Activated CD8-positive, alpha-beta memory T cell treated with anti-CD3 and anti-CD28 coated beads for 1 hour (primary cell): ENCODE measurements at places on chromosomes 1 and 21.
A peak's percentile ranks its signal among the peaks of the same experiment; 100 is the strongest.

- peak; percentile 16 for DNase-seq
These were observed 236.5 kb upstream of the JUN start for GRCh38 chr1:59020151-59020997.

- no peak for DNase-seq
These were observed 5.6 kb downstream of the ABCA4 start for GRCh38 chr1:94115254-94115899.

GRCh38 chr1:24743404-24744211 lies 1.6 kb upstream of the CLIC4 start:
- no peak for DNase-seq

DNA sequence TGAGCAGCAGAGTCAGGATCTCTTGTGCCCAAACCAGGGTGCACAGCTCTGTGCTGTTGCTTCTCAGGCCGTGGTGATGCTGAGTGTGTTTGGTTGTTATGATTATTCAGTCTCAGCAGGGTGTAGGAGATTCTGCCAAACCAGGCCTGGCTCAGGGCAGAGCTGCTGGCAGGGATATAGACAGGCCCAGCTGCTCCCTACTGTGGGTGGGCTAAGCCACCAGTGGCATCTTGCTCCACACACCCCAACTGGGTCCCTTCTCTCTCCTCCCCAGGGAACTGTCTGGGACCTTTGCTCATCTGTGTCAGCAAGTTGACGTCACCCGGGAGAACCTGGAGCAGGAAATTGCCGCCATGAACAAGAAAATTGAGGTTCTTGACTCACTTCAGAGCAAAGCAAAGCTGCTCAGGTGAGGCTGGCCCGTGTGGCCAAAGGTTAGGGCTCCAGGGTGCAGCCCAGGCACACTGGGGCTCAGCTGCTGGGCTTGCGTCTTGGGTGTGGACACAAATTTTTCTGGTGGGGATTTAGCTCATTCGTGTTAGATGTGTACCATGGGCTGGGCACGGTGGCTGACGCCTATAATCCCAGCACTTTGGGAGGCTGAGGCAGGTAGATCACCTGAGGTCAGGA lies 9.9 kb upstream of the MIIP start:
- DNase-seq: no peak

GRCh38 chr1:160186246-160186645 lies 4.1 kb upstream of the CASQ1 start:
- no peak for DNase-seq

DNA sequence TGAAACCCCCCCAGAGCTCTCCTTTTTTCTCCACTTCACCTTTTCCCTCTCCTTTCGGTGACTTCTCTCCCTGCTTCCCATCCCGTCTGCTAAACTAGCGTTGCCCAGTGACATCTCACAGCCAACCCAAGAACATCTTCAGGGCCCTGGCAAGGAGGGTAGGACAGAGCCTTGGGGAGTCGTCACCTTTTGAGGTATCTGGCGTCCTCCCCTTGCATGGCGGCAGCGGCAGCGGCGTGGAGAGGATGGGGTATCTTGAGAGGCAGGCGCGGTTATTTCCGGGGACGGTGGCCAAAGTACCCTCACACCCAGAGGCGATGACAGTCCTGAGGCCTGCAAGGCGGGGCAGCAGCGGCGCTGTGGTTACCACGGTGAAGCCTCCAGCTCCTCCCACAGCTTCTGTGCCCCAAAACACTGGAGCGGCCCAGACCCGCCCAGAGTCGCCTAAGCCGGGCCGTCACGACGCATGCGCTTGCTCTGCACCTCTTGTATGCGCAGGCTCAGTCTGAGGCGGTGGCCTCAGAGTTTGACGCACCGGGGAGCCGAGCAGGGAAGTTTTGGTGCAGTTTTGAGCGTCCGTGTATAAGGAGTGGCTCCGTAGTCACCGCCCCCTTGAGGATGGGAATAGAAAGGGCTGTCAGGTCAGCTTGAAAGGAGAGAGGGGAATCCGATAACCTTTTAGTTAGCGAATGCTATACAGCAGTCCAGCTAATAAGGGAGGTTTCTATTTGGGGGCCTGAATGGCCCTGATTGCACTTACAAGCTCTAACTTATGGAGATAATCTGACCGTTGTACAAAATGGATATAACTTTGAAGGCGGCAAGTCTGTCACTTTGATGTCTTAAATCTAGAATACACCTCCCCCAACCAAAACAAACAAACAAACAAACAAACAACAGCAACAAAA lies at the start of gene KIFAP3:
KIFAP3 (minus strand) TSS at position 446 of the 908 bp plus-strand sequence; CDS start at position 218, 228 bp downstream.
- DNase-seq: peak; percentile 90

DNA sequence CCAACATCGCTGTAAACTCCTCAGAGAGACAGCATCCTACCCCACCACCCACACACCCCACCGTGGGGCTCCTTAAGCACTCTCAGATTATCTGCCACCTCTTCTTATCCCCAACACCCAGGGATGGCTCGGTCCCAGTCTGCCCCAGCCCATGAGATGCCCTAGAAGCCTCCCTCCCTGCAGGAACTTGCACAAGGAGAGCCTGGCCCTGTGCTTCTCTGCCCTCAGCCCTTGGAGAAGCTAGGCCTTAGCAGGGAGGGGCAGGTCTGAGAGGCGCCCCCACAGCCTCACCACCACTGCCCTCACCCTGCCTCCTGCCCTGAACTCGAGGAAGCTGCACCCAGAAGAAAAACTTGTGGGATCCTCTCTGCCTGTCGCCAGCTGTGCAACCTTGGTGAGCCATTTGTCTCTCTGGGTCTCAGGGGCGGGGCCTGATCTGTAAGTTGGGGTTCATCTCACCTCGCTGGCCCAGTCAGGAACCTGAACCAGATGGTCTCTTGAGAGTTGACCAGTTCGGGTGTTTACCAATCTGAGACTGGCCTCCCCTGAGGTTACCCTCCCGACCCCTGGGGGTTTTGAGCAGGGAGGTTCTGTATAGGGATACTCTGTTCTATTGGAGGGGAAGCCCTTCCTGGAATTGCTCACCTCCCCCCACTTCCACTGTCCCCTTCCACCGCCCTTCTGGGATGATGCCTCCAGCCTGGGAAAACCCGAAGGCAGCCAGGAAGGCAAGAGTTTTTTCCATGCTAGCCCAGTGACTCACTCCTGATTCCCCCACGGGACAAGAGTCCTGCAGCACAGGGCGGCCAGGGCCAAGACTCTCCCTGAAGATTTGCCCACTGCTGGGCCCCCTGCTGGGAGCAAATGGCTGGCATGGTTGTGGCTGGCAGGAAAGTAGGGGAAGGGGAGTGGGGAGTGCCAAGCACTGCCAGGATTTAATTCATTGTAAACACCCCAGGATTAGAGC lies at the start of gene S100A3:
S100A3 (minus strand) TSS at position 537 of the 967 bp plus-strand sequence. CDS start 773 bp downstream, outside the sequence.
- DNase-seq: no peak

DNA sequence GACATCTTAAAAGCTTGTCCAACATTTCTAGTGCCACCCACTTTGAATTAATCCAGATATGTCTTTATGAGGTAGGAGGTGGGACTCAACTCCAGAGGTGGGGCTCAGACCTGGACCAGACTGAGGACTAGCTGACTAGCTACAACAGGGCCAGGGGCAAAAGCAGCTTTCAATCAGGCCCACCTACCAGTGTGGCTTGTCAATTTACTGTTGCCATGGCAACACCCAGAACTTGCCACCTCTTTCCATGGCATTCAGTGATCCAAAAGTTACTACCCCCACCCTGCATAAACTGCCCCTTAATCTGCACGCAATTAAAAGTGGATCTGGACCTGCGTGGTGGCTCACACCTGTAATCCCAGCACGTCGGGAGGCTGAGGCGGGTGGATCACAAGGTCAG lies 113.2 kb upstream of the KAZN start:
- no peak for DNase-seq

DNA sequence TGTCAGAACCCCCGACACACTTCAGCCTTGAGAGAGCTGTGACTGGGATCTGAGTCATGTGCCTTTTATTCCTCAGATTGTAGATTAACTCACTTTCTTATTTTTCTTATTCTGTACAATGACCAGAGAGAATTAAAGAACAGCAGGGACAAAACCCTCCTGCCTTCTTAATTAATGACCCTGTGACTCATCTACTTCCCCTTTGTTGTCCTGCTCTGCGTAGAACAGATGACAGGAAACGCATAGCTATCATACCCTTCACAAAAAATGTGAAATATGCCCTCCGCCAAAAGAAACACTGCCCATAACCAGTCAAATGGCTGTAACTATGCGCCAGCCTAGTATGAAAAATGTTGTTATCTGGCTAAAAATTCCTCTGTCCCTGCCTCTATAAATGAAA lies 9.1 kb upstream of the PADI2 start:
- no peak for DNase-seq

- peak; percentile 42 for DNase-seq
These were observed 21.9 kb upstream of the MORC3 start for GRCh38 chr21:36297938-36298572.

- no peak for DNase-seq
These were observed 25.0 kb upstream of the CBR3 start for GRCh38 chr21:36109868-36110267.

DNA sequence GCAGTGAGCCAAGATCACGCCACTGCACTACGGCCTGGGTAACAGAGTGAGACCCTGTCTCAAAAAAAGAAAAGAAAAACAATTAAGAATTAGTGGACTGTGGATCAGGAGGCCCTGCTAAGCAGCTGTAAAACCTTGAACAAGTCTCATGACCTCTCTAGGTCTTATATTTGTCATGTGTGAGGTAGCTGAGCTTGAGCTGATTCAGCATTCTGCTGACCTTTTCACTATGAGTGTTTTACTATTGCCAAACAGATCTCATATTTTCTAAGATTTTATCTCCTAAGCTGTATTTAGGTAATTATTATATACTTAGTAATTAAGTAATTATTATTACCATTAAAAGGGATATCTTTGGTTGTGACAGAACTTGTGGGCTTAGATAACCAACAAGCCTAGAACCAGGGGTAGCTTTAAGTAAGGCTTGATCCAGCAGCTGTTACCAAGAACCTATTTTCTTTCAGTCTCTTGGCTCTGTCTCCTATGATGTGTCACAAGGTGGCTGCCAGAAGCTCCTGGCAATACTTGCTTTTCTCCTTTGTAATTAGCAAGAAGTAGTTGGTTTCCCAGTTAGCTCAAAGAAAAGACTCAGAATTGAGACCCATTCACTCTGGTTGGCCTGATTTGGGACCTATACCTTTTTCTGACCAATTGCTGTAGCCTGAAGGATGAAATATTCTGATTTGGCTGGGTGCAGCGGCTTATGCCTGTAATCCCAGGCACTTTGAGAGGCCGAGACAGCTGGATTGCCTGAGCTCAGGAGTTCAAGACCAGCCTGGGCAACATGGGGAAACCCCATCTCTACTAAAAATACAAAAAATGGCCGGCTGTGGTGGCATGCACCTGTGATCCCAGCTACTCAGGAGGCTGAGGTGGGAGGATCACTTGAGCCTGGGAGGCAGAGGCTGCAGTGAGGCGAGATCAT lies 8.5 kb upstream of the ZC3H12A start:
- no peak for DNase-seq

- no peak for DNase-seq
These were observed 29.5 kb upstream of the JUN start for GRCh38 chr1:58813361-58813760.

DNA sequence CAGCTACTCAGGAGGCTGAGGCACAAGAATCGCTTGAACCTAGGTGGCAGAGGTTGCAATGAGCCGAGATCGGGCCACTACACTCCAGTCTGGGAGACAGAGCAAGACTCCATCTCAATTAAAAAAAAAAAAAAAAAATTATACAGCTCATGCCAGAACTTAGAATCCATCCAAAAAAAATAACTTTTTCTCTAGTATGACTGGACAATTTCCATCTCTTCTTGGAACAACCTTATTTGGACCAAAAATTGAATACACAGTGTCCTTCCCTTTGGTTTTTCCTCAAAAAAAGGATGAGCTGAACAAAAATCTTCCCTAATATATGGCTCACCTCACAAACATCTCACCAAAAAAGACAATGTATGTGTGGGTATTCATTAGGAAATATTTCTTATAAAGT lies 73.7 kb downstream of the TOR3A start:
- no peak for DNase-seq

DNA sequence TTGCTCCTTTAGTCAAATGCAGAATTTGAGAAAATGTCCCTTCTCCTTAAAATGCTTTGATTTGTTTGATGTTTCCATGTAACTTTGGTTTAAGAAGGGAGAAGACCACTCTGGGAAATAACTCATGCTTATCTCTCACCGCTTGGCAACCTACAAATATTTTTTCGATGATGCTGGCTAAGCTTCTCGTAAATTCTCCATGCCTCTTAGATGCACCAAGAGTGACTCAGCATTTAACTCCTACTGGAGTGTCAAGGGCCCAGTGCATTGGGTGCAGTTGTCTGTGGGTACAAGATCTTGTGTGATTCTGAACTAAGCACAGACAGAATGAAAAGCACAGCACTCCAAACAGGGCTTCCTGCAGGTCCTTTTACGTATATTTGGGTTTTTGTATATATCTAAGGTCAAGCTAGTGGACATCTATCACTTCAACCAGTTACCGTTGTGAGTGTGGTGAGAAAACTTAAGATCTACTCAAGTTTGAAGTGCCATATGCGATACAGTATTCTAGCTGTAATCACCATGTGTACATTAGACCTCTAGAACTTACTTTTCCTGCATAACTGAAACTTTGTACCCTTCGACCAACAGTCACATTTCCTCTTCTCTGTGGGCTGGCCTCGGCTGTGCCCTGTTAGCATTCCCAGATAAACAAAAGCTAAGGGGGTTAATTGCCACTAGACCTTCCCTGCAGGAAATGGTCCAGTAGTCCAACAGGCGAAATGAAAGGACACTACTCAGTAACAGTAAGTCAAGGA lies 55.8 kb downstream of the COL18A1 start:
- no peak for DNase-seq

DNA sequence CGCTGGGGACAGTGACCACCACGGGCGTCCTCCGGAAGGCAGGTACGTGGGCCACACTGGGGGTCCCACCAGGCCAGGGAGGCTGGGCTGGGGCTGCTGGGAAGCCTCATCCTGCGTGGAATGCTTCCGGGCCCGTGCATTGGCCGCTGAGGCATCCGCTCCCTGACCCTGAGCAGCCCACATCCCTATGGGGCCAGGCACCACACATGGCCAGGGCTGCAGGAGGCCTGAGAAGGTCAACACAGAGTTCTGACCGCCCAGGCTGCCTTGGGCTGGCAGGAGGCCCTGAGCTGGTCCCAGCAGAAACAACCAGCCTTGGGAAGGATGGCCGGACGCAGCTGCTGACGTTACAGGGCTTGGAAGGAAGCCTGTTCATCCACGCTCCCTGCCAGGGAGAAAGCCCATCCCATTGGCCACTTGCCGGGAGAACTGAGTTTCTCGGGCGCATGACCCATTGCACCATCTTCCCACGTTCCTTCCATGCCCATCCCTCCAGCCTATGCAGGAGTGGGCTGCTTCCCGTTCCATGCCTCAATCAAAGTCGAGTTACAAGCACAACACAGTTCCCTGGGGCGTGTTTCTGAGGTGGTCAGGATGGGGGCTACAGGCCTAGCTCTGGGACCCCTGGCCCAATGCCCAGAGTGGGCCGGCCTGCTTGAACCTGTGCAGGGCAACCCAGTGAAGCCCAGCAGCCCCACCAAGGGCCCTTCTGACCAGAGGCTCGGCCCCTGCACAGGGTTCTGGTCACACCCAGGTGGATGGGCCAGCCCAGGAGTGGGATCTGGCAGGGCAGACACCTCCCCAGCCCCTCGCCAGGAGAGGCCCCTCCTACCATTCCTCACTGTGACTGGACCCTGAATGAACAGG lies 31.7 kb downstream of the TRIM11 start:
- no peak for DNase-seq

GRCh38 chr1:111789142-111789541 lies 33.4 kb downstream of the DDX20 start:
- DNase-seq: no peak

GRCh38 chr21:41497008-41497407 lies 10.9 kb downstream of the TMPRSS2 start:
- no peak for DNase-seq
